ENCODE measurements at places on chromosomes 5 and 9. TPM values are rescaled to one million over a fixed set of nuclear protein-coding genes. Genes with fewer than 3 reads are reported as not detected.

PCDHB14 gene
- not detected for total RNA-seq

SEMA5A gene
- total RNA-seq: not detected

TXNDC8 gene
- not detected for total RNA-seq

- no peak for ATAC-seq
Observed at GRCh38 chr5:157486221-157486681, 26.2 kb downstream of the NIPAL4 start.

DNA sequence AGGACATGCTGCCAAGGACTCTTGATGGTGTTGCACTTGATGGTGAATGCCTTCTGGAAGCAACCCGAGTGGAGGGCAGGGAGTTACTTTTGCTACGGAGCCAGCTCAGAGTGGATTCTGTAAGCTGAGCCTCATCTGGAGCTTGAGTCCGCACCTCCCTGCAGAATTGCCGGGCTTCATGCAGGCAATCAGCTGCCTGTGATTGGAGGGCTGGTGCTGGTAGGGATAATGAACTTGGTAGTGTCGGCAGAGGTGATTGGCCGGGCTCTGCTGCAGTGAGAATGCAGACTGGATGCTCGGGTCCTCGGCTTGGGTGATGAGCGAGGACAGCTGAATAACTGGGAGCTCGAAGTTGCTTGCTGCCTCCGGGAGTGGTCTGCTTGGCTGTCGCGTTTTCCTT lies 23.1 kb downstream of the SLC25A25 start:
- ATAC-seq: no peak

- ATAC-seq: no peak
Observed at GRCh38 chr5:5667136-5667554, 244.7 kb downstream of the ICE1 start.

DNA sequence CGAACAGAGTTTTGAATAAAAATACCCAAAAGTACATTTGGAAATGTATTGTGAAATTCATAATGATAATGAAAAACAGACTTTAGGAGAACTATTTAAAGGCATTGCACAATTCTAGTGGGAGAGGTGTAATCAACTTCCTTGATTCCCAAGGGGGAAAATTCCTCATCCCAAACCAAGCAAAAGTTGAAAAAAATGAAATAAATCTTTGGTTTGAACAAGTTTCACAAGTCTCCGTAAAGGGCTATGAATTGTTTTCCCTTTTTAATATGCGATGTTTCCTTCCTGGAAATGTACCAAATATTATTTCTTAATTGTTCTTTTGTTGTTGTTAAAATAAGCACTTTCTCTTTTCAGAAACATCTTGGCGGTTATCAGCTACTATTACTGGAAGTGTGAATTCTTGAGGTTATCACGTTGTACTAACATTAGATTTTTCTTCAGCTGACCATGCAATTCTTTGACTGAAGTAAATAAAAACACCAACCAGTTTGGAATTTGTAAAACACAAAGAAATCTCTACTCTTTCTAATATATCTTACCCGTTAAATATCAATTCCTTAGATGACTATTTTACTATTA lies 59.3 kb downstream of the SVEP1 start:
- no peak for ATAC-seq

DNA sequence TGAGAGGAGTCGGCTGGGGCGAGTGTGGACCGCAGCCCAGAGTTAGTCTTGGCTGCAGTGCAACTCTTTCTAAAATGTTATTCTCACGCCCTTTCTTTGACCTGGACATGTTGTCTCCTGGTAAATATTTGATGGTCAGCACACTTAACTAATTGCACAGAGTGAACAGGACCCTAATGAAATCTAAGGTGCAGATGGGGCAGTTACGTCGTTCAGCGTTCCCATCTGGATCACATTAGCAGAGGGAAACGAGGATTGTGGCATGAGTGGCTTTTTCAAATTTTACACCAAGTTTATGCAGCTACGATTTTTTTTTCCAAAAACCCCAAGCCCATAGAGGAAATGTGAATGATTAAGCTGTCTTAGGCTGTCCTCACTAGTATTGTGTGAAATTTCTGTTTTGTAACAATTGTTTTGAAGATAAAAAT lies 483 bp downstream of the C9orf85 start:
- no peak for ATAC-seq

- ATAC-seq: peak; percentile 58
Observed at GRCh38 chr9:121192518-121192917, 9.2 kb downstream of the RAB14 start.

- ATAC-seq: no peak
Observed at GRCh38 chr9:135895202-135895848, 12.0 kb downstream of the CAMSAP1 start.

DNA sequence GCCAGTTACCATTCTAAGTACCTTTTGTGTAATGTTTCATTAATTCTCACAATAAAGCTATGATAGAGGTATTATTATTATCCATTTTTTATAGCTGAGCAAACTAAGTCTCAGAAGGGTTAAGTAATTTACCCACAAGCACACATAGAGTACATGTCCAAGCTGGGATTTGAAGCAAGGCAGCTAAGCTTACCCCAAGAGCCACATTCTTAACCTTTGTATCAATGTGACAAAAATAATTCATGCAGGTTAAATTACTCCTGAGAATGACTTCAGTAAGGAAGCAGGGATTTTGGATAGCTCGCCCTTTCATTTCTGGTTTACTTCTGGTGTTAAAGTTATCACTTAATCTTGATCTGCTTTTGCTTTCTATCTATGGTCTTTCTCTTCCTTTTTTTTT lies 141.9 kb downstream of the ACTBL2 start:
- ATAC-seq: no peak

- no peak for ATAC-seq
Observed at GRCh38 chr5:148897842-148898241, 71.4 kb downstream of the ADRB2 start.

- ATAC-seq: no peak
Observed at GRCh38 chr5:68331192-68332079, 115.9 kb downstream of the PIK3R1 start.
